ENCODE measurements at places on chromosomes 7 and 10.

- DNase-seq: no peak
Observed at GRCh38 chr10:79354141-79354540, 6.9 kb downstream of the PPIF start.

GRCh38 chr7:47614450-47614849 is 32.5 kb upstream of the TNS3 start:
- DNase-seq: no peak

DNA sequence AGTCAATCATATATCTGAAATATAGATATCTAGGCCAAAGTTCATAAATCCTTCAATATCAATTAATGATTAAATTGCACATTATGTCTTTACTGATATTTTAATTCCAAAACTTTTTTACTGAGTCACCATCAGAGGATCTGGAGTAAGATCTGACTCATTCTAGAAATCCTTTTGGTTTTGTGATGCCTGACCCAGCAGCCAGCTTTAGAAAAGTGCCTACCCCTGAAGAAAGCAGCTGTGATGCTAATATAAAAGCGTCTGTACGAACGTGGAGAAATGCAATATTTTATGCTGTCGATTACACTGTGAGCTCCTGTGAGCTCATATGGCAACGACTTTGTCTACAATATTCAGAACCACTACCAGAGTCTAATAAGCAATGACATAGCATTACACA is 142.5 kb upstream of the LRRTM3 start:
- DNase-seq: no peak

GRCh38 chr10:57894361-57894760 is 373.3 kb downstream of the IPMK start:
- no peak for DNase-seq

GRCh38 chr10:6503171-6503570 is 76.9 kb downstream of the PRKCQ start:
- DNase-seq: no peak

- no peak for DNase-seq
Observed at GRCh38 chr7:142010952-142011548, 15.4 kb downstream of the MGAM start.

GRCh38 chr10:107103174-107104025 is 61.1 kb downstream of the SORCS1 start:
- no peak for DNase-seq

DNA sequence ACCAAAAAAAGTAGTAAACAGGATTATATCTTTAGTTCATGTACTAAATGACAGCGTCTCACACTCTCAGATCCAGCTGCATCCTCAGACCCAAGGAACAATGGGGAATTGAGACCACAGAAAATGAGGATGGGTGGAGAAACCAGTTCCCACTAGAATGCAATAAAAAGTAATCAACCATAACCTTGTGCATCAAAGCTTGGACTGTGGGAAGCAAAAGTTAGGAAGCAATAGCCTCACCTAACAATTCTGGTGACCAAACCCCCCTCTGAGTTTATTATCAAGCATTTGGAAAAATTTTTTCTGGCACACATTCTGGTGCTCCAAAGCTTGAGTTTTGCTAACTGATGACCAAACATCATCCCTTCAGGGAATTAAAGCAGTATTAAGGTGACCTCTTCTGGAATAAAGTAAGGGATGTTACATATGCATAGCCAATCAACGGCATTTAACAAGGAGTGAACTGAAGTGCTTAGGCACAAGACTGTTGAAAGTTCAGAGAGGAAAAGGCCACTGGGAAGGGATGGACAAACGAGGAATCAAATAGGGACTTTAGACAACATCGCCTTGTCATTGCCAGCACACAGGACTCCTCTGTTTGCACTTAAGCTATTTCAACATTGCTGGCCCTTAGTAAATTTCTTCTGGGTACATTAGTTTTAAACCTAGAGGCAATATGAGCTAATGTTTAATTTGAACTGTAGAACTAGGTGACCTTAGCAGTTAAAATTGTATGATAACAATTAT is 1.2 kb upstream of the MAT1A start:
- DNase-seq: no peak

DNA sequence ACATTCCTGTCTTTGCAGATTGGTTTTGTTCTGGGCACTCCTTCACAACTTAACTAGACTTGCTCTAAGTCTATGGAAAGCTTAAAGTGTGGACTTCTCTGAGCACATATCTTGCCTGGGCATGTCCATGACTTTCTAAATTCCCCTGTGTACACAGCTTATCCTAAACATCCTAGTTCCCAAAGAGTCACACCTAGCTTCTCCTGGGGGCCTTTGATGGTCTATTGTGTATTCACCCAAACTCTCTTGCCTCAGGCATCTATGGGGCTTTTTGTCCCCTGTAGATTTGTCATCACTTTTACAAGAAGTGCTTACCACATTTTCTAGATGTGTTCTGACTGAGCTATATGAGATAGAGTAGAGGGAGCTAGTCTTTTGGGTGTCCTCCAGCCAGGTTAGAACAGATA is 12.2 kb upstream of the ZNF488 start:
- DNase-seq: no peak

DNA sequence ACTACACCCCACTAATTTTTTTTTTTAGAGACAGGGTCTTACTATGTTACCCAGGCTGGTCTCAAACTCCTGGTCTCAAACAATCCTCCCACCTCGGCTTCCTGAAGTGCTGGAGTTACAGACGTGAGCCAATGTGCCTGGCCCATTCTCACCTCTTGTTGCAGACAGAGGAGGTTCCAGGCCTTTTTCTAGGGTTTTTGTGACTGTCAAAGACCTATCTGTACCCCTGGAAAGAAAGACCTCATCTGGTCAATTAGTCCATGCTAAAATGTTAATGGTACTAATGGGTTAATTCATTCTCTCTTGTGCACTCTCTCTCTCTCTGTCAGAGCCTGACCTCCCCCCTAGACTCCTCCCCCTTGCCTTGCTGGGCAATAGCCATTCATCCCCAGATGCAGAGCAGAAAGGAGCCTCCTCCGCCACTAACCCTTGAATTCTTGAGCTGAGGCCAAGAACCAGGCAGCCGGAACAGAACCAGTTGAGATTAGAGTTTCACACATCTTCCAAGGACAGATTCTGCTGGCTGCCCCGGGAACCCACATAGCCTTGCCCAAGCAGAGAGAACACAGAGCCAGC is 209.7 kb downstream of the SKIDA1 start:
- no peak for DNase-seq

DNA sequence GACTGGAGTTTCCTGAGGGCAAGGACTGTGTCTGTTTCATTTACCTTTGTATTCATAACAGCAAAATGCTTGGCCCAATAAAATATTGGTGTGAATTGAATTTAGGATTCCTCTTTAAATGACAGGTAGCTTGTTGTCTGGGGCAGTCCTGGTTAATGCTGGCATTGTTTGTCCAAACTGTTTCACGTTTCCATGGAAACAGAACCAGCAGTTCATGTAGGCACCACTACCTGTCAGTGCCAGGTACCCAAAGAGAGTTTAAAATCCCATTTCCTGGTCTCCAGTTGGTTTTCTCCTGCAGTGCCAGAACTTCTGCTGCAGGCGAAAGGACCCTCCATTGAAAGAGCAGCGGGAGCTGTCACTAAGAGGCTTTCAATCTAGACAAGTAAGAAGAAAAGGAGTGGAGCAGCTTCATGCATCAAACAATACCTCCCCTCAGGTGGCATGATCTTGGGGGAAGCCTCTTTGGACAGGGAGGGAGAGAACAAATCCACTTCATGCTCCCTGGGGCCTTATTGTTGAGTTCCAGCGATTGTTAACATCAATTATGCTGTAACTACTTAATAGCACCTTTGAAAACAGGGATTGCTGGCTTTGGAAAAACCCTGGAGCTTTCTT is 109.6 kb downstream of the KIF20B start:
- no peak for DNase-seq

DNA sequence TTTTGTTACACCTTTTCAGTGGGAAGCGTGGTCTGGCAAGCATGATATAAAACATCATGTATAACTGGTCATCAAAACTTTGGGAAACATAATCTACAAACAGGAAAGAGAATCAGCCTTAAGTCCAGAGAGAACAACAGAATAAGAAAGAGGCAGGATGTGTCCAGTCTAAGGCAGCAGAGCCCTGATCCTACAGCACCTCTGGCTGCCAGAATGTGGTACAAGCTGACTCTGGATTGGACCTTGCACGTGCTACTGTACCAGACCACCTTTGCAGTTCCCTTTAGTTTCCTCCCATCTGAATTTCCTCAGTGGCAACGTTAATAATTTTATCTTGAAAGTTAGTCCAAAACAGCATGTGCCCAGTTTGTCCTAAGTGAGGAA is 824.6 kb upstream of the IGFBP3 start:
- DNase-seq: no peak

- no peak for DNase-seq
Observed at GRCh38 chr10:104809288-104810090, 168.4 kb downstream of the SORCS3 start.

DNA sequence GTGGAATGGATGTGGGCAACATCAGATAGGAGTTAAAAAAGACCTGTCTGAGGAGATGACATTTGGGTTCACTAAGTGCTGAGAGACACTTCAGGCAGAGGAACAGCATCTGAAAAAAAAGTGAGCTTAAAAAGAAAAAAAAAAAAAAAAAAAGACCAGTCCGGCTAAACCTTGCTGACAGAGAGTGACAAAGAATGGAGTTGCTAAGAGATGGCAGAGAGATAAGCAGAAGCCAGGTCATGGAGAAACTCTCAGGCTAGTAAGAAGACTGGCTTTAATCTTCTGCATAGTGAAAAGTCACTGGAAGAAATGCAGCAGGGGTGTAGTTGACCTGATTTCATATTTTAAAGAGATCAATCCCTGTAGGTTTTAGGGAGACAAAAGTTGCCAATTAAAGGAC is 711.1 kb upstream of the SEMA3D start:
- no peak for DNase-seq

GRCh38 chr10:121899727-121900126 is 28.1 kb downstream of the ATE1 start:
- DNase-seq: peak; percentile 3

DNA sequence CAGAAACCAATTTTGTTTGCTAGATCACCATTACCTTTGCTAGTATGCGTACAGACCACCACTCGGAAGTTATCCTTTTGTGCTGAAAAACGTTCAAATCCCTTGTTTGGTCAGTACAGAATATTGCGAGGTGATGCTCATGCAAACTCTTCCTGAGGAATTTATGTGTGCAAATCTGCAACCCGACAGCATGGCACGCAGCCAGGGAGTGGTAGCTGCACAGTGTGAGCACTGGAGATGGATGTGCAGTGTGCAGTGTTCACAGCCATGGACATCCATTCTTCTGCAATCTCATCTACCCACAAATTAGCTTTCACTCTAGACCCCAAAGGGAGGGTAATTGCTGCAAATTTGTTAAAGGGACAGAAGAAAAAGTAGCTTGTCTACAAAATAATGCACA is 72.2 kb downstream of the CACUL1 start:
- DNase-seq: no peak

DNA sequence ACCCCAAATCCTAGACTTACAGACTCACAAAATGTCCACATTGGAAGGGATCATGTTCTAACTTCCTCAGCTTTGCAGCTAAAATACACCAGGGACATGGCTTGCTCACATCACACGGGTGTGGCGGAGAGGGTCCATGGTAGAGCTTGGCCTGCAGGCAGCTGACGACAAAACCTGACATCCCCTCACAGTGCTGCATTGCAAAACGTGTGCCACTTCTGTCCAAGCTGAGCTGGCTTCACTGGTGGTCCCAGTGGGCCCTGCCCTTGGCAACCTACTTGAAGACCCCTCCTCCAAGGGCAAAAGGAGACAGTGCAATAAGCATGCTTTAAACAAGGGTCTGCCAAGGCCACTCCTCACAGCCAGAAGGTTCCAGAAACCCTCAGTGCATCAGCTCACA is 21.9 kb downstream of the ANXA11 start:
- DNase-seq: no peak

- no peak for DNase-seq
Observed at GRCh38 chr10:132943791-132944404, 1.5 kb upstream of the CFAP46 start.

DNA sequence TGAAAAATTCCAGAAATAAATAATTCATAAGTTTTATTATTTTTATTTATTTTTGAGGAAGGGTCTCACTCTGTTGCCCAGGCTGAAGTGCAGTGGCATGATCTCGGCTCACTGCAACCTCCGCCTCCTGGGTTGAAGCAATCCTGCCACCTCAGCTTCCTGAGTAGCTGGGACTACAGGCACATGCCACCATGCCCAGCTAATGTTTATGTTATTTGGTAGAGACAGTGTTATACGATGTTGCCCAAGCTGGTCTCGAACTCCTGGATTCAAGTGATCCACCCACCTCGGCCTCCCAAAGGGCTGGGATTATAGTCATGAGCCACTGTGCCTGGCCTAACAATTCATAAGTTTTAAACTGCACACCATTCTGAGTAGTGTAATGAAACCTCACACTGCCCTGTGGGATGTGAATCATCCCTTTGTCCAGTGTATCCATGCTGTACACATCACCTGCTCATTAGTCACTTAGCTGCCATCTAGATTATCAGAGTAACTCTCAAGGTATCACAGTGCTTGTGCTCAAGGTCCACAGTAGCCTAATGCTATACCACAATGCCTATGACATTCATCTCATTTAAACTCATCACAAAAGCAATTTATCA is 17.9 kb downstream of the RTKN2 start:
- no peak for DNase-seq

GRCh38 chr10:20004087-20004523 is 187.9 kb downstream of the PLXDC2 start:
- DNase-seq: no peak

DNA sequence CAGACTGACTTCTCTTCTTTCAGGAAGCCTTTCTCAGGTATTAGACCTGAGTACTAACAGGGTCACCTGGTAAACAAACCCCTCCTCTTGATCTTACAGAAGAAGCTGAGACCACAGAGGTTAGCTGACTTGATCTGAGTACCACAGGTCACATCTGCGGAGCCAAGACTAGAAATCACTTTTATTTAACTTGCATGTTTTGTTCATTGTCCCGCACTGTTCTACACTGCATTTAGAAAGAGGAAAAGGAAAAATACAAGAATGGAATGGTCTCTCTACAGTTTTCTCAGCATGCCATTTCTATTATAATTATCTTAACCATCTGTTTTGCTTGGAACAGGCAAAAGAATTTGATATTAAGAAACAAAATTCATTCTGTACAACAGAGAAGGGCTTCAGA is 245.6 kb upstream of the ETV1 start:
- no peak for DNase-seq

- no peak for DNase-seq
Observed at GRCh38 chr7:131533151-131533559, 23.3 kb downstream of the PODXL start.

DNA sequence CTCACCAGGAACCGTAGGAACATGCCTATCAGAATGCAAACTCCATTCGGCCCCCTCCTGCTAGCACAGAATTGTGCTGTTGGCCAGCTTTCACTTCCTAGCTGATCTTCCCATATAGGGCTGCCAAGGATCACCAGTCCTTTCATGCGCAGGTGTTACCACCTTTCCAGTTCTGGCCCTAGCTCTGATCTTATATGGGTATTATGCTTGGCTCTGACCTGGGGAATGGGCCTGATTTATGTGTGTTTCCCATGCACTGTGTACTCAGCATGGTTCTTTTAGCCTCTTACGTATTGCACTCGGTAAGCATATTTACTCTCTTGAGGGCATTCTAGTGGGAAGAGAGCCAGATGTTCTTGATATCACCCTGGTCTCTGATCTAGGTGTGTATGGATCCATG is 11.1 kb downstream of the SLC35G1 start:
- DNase-seq: no peak

GRCh38 chr7:127885843-127886242 is 145.4 kb downstream of the LRRC4 start:
- DNase-seq: peak; percentile 26

GRCh38 chr10:3941676-3942075 is 156.7 kb upstream of the KLF6 start:
- DNase-seq: no peak
